ENCODE measurements at places on chromosomes 5 and 9.

- DNase-seq = no peak
These were observed 230.0 kb upstream of the EFNA5 start for GRCh38 chr5:107900721-107901120.

GRCh38 chr5:116478491-116478890, 96.1 kb downstream of the SEMA6A start:
- DNase-seq = no peak

DNA sequence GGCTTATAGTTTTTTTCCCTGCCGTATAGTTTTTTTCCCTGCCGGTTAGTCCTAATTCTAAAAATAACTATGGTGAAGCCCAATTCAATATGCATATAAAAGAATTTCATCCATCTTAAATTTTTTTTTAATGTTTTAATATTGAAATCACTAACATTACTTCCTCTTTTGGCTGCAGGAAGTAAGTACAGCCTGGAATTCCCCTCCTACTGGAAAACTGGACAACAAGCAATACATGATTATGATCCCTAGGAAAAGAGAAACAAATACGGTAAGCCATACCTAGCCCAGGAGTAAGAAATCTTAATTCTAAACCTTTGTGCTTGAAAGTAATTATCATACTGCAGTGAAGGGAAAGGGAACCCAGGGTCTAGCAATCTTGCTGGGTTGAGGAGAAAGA, 119.0 kb downstream of the NR3C1 start:
- DNase-seq = no peak

- no peak for DNase-seq
These were observed 69.9 kb downstream of the EHMT1 start for GRCh38 chr9:137688725-137689124.

- no peak for DNase-seq
These were observed 23.0 kb upstream of the CEP72 start for GRCh38 chr5:589173-589572.

DNA sequence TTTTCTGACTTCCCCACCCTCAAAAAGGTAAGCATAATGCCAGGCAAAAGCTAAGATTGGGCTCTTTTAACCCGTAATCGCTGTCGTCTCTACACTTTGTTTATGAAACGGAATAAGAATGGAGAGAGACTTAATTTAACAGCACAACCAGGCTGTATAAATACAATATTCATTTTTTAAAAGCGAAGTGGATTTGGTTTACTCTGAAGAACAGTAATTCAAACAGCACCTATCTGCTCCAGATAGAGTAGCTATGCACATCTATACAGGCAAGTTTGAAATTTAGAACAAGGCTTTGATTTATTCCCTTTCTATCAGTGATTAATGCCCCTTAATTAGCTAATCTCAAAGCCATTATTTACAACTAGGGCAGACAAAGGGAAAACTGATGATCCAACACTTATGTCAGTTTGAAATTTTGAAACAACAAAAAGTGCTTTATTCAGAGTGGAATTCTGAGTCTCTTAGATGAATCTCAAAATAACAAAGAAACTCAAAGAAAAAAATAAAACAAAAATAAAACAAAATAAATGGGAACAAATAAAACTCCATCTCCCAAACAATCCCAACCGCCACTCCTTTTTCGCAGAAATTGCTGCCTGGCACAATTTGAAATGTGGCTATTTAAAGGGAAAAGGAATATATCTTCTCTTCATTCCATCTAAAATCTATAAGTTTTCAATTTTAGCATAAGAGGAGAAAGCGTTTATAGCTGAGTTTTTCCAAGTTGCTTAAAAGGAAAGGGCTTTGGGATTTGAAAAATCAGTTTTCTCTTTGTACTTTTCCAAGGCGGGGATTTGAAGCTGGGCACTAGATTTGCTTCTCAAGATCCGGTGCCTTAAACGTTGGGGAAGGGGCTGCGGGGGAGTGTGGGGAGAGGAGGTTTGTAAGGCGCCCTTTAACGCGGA, 298.6 kb downstream of the PARP8 start:
- DNase-seq = no peak

DNA sequence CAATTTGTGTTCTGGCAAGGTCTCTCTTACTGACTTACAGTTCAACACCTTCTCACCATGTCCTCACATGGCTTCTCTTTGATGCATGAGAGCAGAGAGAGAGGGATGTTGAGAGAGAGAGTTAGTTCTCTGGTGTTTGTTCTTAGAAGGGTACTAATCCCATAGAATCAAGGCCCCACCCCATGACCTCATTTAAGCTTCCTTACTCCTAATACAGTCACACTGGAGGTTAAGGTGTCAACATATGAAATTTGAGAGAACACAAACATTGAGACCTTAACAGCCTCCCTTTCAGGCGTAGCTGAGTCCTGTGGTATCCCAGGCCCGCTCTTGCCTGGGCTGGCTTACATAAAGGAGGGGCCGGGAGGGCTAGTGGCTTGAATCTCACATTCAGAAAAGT, 10.6 kb upstream of the SEMA6A start:
- DNase-seq = no peak

GRCh38 chr5:96962540-96962991, 26.7 kb downstream of the LNPEP start:
- peak; percentile 60 for DNase-seq

DNA sequence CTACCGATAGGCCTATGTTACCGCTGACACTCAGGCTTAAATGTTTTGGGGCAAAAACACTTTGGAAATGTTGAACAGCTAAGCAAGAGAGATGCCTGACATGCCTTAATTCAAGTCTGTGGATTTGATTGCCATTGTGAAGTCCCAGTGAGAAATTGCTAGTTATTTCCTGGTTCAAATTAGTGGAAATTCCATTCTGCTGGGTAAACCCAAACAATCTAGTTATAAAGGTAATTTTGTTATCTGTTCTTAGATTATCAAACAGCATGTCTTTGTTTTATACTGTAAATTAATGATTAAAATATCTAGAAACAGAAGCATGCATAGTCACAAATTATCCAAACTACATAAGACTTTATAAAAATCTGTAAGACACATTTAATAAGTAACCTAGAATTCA, 96.6 kb downstream of the PJA2 start:
- DNase-seq = no peak

GRCh38 chr9:132585954-132586829, 3.8 kb downstream of the BARHL1 start:
- DNase-seq = peak; percentile 22

GRCh38 chr9:81455462-81456219, 233.7 kb downstream of the TLE1 start:
- DNase-seq = no peak

DNA sequence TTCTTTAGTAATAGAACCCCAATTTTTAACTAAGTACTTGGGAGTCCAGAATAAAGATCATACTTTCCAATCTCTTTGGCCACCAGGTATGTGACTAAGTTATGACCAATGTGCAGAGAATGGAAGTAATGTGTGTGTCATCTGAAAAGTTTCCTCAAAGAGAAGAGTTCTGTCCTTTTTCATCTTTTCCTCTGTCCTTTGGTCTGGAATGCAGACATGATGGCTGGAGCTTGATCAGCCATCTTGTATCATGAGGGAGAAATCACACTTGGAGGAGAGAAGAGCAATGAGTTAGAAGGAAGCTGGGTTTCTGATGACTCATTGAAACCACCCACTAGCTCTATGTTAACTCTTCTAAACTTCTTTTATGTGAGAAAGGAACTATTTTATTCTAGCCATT, 5.5 kb upstream of the CPEB4 start:
- no peak for DNase-seq

DNA sequence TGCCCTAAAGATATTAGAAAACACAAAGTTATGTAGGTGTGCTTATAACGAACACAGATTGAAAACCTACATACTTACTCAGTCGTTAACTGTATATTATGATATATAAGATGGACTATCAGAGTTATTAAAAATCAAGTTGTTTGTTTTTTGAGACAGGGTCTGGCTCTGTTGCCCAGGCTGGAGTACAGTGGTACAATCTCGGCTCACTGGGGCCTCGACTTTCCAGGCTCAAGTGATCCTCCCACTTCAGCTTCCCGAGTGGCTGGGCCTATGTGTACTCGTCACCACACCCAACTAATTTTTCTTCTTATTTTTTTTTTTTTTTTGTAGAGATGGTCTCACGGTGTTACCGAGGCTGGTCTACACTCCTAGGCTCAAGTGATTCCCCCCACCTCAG, 158.3 kb downstream of the TSSK1B start:
- no peak for DNase-seq

DNA sequence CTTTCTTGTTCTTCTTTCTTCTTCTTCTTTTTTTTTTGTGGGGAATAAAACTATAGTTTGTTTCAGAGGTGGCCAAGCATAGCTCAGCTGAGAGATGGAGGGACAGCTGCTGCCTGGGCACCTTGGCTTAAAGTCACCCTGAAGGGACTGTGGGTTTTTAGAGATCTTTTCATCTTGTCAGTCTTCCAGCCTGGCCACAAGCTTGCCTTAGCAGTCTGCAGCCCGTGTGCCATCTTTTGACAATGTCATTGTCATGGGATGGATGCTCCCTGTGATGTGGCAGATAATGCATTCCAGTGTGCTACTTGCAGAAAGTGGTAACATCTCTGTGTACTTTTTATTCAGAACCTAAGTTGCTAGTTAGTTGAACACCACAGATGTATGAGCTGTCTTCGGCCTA, 280.8 kb downstream of the FANCC start:
- no peak for DNase-seq

DNA sequence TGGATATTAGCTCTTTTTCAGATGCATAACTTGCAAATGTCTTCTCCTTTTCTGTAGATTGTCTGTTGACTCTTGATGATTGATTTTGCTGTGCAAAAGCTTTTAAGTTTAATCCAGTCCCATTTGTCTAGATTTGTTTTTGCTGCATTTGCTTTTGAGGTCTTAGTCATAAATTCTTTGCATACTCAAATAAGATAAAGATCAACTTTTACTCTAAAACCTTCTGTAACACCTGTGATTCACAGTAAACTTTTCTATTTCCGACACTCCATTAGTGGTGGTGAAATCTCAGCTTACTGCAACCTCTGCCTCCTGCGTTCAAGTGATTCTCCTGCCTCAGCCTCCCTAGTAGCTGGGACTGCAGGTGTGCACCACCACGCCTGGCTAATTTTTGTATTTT, 239.0 kb upstream of the ST8SIA4 start:
- no peak for DNase-seq

- DNase-seq = no peak
These were observed 46.6 kb downstream of the MVB12B start for GRCh38 chr9:126373241-126373640.
